ENCODE measurements at places on chromosomes 7 and 10.

DNA sequence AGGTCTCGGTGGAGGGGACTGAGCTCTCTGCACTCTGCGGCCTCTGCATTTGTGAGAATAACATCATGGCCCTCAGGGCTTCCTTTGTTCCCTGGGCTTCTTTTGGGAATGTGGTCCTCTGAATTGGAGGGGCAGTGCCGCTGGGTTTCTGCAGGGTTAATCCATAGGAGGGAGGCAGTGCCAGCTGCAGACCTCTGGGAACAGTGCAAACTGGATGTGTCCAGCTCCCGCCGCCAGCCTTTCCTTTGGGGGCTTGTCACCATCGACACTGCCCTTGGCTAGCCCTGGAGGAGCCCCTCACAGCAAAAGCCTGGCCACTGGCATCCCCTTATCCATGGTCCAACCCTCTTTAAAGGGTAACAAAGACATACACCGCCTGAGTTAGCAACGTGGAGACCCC, 174.0 kb downstream of the WDR37 start:
- DNase-seq, result no peak

DNA sequence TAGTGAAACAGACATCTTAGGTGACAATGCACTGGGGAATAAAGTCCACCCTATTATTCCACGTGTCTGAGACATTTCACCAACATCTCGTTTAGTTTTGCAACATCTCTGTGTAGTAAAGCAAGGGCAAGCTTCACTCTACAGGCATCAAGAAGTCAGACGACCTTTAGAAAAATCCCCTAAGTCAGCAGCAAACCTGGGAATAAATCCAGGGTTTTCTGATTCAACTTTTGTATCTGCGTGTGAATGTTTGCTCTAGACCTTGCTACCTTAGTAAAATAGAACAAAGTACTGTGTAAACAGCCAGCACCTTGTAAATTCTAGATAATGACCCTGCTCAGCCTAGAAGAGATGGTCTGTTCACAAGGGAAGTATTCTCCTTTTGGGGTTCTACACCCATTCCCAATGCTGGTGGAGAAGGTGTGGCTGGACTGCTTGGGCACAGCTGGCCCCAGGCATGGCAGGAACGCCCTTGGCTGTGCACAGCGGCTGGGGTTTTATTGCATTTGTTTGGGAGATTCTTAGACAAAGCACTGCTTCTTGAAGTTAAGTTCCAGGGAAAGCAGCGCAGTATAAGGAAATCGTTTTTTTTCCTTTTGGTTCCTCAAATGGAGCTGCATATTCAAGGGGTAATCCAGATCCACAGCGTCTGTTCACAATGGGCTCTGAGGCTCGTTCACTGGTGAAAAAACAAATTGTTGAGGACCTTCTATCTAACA, 38.3 kb upstream of the GALNTL5 start:
- no peak for DNase-seq

DNA sequence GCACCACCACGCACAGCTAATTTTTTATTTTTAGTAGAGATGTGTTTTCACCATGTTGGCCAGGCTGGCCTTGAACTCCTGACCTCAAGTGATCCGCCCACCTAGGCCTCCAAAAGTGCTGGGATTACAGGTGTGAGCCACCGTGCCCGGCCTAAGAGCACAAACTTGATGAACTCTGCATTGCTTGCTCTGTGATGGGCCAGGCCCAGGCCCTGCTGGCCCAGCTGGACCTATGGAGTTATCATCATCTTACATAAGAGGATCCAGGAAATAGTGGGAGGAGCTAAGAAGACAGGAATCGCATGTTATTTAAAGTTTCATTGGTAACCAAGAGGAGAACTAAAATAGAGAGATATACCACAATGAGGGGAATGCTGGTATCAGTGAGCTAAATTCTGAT, 86.9 kb downstream of the DAGLB start:
- DNase-seq, result no peak

DNA sequence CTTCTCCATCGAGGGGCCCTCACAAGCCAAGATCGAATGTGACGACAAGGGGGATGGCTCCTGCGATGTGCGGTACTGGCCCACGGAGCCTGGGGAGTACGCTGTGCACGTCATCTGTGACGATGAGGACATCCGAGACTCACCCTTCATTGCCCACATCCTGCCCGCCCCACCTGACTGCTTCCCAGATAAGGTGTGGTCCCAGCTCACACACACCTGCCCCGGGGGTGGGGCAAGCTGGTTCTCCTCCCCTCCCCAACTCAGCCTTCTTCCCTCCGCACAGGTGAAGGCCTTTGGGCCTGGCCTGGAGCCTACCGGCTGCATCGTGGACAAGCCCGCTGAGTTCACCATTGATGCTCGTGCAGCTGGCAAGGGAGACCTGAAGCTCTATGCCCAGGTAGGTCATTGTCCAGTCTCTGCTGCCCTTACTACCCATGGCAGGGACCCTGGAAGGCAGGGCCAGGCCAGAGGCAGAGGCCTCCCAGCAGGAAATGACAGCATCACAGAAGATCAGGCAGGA, 11.0 kb downstream of the FLNC start:
- no peak for DNase-seq

GRCh38 chr10:69567920-69568319, 5.3 kb downstream of the NEUROG3 start:
- DNase-seq, result no peak

GRCh38 chr7:42161110-42161509, 75.9 kb downstream of the GLI3 start:
- DNase-seq, result no peak

GRCh38 chr7:137925091-137925490, 76.8 kb downstream of the CREB3L2 start:
- no peak for DNase-seq

- DNase-seq, result no peak
Observed at GRCh38 chr7:67343572-67343971, 346.9 kb downstream of the TYW1 start.

DNA sequence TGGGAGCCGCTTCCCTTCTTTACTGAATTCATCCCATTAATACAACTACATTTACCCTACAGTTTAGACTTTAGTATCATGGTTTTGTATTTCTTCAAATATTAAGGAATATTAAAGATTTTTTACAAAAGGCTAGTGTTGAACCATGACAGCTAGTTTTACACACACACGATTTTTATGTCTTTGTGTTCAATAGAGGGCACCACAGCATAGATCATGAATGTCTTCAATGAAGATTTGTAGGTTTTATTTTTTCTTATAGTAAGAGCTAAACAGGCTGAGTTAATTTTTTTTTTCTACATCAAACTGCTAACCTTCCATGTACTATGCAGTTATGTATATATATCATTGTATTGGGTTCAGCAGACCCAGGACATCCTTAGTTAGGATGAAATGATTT, 76.9 kb downstream of the SNX10 start:
- no peak for DNase-seq

GRCh38 chr10:13961097-13961496, 369.6 kb downstream of the FRMD4A start:
- no peak for DNase-seq

GRCh38 chr10:3424111-3424851, 251.7 kb upstream of the PITRM1 start:
- DNase-seq, result no peak

GRCh38 chr10:48799341-48800006, 114.8 kb downstream of the WDFY4 start:
- DNase-seq, result no peak

GRCh38 chr7:115838829-115839228, 191.7 kb downstream of the TFEC start:
- no peak for DNase-seq

GRCh38 chr7:114943953-114944744, 22.3 kb downstream of the MDFIC start:
- no peak for DNase-seq

GRCh38 chr7:68700414-68700813, 897.9 kb upstream of the AUTS2 start:
- DNase-seq, result no peak

DNA sequence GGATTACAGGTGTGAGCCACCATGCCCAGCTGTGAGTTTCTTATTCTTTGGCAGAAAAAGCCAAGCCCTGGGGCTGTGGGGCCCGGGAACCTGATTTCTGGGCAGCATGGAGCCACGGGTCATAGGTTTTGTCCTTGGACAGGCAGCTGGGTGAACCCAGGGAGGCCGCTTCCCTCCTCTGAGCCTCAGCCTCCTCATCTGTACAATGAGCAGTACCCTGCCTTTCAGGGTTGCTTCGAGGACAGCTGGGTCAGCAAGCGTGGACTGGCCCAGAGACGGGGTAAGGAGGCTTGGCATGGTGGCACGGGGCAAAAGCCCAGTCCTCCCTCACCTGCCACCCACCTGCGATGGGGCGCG, 84.1 kb upstream of the GNA12 start:
- DNase-seq, result no peak

- no peak for DNase-seq
Observed at GRCh38 chr10:70378122-70378521, 4.3 kb downstream of the LRRC20 start.

GRCh38 chr7:46982928-46983327, 599.0 kb downstream of the TNS3 start:
- no peak for DNase-seq

DNA sequence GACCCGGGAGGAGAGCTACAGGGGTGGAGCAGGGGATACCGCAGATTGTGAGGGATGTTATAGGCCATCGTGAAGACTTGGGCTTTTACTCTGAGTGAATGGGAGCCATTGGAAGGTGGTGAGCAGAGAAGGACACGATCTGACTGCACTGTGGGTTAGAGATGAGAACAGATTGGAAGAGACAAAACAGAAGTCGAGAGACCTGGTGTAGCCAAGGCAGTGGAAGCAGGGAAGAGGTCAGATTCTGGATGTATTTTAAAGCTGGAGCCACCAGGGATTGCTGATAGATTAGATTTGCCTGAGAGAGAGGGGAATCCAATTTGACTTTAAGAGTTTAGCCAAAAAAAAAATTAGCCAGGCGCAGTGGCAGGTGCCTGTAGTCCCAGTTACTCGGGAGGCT, 21.6 kb upstream of the EEPD1 start:
- DNase-seq, result no peak

DNA sequence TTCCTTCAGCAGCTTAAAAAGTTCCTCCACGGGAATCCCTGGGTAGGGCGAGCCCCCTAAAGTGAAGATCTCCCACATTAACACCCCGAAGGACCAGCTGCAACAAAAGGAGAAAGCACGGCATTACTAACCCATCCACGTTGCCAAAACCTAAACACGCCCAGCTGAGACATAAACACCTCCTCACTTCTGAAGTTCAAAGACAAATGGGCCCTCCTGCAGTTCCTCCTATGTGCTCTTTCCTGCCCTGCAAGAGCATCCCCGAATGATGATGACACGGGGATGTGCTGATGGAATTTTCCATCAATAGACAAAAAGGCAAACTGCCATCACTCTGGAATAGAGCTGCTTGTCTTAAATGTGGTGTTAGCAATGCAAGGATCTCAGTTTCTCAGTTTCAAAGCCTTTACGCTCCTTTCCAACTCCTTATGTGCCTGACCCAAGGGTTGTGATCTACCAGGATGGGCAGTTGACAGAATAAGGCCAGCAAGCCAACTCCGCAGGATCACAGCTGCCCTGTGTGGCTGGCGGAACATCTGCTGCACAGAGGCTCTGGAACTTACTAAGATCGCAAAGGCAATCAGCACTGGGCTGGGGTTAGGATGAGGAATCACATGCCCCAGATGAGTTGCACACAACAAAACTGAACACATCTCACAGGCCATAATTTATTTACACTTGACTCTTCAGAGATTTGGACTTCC, 112.7 kb downstream of the FGFR2 start:
- DNase-seq, result no peak

DNA sequence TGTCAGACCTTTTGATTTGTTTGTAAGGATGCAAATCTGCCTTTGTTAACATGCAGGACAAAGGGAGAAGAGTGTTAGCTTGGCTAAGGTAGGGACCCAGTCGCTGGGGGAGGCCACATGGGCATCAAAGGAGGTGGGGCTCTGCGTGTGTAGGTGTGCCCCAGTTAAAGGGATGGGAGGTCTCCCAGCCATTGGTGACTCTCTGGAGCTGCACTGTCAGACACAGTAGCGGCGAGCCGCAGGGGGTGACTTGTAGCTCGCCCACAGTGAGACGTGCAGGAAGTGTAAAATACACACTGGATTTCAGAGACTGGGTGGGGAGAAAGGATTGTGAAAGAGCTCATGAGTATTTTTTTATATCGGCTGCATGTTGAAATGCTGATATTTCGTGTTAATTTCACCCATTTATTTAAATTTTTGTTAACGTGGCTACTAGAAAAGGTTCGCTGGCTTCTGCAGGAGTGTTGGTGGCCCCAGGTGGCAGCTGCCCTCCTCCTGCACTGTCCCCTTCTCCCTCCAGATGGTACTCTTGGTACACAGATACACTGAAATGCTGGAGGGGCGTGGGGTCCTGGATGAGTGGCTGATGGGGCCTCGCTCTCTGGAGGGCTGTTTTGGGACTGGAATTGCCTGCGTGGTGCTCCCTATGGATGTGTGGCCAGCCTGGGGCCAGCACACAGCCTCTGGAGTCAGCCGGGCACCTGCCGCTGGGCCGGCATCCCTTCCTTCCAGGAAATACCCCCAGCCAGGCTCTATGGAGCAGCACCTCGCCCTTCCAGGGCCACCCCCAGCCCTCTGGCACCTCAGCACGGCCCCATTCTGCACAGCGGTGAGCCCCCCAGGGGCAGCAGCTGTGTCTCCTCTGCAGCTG, 59.2 kb downstream of the LHPP start:
- DNase-seq, result no peak

GRCh38 chr7:152108359-152108758, 82.9 kb downstream of the GALNT11 start:
- no peak for DNase-seq

- no peak for DNase-seq
Observed at GRCh38 chr7:113797420-113798010, 121.3 kb downstream of the PPP1R3A start.

DNA sequence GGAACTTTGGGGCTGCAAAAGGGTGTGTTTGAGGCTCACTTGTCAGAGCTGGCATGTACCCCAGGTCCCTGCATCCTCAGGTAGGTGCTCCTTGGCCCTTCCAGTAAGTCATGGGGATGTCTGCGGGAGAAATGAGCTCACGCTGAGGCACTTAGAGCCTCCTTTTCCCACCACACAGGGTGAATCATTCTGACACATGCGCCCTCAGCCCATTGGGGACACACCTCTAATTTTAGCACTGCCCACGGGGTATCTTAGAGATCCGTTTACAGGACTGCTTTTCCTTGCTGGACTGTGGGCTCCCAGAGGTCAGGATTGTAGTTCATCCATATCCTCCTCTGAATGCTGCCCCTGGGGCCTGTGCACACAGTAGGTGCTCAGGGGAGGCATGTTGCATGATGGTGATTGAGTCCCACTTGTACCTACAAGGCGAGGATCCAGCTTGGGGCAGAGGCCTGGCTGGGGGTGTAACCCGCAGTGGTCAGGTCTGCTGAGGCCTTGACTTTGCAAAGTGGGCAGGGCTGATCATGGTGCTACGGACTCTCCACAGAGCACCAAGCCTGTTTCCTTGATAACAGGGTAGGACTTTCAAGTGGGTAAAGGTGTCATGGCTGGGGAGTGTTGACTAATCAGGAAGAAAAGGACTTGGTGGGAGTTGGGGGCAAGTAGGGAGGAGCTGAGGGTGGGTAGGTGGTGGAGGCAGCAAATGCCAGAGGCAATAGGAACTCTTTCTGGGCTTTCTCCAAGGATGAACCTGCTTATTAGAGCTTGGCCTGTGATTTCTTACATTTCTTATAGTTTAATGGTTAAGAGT, 5.8 kb downstream of the TSPAN15 start:
- no peak for DNase-seq

Data from activated naive CD4-positive, alpha-beta T cell (primary cell).